Uterus (tissue), 4 donors: ENCODE measurements at places on chromosomes 3 and 15. TPM values are rescaled to one million over a fixed set of nuclear protein-coding genes. Genes with fewer than 3 reads are reported as not detected.
A peak's percentile ranks its signal among the peaks of the same experiment; 100 is the strongest.

- no peaks in the 10 kb centered on the region for H3K36me3 ChIP-seq
- no peak overlapping the region for H3K27ac ChIP-seq
- H3K27me3 ChIP-seq: no peaks in the 10 kb centered on the region
- DNase-seq: no peak
- peaks cover 6% of the 10 kb centered on the region for H3K4me1 ChIP-seq
- H3K4me3 ChIP-seq: no peak overlapping the region
Observed at GRCh38 chr15:67033571-67034044, 31.8 kb upstream of the SMAD3 start.

DNA sequence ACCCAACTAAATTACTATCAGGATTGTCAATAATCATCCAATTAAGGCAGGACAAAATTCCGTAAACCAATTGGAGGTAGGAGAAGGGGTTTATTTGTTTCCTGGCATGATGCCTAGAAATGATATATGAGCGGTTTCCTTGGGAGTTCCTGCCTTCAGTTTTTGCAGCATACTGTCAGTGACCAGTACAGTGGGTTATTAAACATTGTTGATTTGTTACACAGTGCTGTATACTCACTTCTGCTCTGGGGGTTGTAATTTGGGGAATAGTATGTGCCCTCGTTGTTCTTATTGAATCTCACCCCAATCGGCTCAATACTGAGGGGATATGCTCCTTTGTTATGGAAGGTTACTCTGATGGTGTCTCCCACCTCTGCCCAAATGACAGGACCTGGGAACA, 22.2 kb downstream of the CP start:
- H3K27me3 ChIP-seq: no peaks in the 10 kb centered on the region
- H3K4me3 ChIP-seq: no peak overlapping the region
- H3K27ac ChIP-seq: no peak overlapping the region
- H3K4me1 ChIP-seq: no peaks in the 10 kb centered on the region

GRCh38 chr15:53110999-53111398, 320.9 kb upstream of the ONECUT1 start:
- H3K27ac ChIP-seq: no peak overlapping the region
- no peaks in the 10 kb centered on the region for H3K36me3 ChIP-seq
- no peaks in the 10 kb centered on the region for H3K27me3 ChIP-seq
- H3K4me3 ChIP-seq: no peak overlapping the region
- no peaks in the 10 kb centered on the region for H3K4me1 ChIP-seq

DNA sequence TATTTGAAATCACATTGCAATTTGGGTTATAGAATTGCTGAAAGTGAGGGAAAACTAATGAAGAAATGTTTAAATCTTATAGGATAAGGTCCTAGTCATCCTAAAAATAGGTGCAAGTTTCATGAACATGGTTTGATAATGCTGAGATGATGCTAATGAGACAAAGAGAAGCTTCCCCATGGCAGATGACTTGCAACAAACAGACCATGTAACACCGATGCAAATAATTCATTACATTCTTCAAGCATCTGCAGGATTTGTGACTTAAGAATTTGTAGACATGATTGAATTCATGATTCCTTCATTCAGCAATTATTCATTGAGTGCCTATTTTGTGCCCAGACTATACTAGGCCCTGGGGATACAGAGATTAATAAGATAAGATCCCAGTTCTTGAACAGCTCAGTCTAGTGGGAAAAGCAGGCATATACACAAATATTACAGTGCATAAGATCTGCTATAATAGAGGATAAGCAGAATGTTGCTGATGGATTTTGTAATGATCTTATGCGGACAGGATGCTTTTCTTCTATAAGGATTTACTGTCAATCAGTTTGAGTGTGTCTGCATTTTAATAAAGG, 367.9 kb upstream of the GBE1 start:
- H3K27me3 ChIP-seq: no peaks in the 10 kb centered on the region
- no peaks in the 10 kb centered on the region for H3K36me3 ChIP-seq
- H3K4me1 ChIP-seq: no peaks in the 10 kb centered on the region
- no peak for DNase-seq
- peak overlapping the region; percentile 59 for H3K27ac ChIP-seq
- H3K4me3 ChIP-seq: no peak overlapping the region

DNA sequence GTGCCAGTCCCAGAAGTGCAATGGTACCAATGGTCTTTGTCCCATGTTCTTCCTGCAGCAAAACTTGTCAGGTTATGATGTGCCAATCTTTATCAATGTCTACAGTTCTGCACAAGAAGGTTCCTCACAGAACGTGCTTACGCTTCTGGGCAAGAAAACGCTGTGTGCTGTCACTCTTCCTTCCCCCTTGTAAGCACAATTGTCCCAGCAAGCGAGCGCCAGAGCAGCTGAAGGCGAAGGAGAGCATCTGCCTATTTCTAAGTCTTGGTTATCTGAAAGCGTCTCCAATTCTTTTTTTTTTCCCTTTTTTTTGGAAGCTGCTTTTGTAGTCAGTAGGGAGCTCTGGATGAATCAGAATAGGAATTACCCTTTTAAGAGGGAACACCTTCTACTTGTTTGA, 514.4 kb downstream of the FGF12 start:
- H3K36me3 ChIP-seq: no peaks in the 10 kb centered on the region
- H3K27me3 ChIP-seq: no peaks in the 10 kb centered on the region
- H3K4me1 ChIP-seq: no peaks in the 10 kb centered on the region
- DNase-seq: no peak
- no peak overlapping the region for H3K27ac ChIP-seq

Gene DZIP1L
- 58.5 TPM for total RNA-seq

- H3K4me1 ChIP-seq: no peaks in the 10 kb centered on the region
- H3K36me3 ChIP-seq: no peaks in the 10 kb centered on the region
- no peaks in the 10 kb centered on the region for H3K27me3 ChIP-seq
- no peak overlapping the region for H3K27ac ChIP-seq
- no peak overlapping the region for H3K4me3 ChIP-seq
- DNase-seq: no peak
Observed at GRCh38 chr3:197218210-197218609, 80.2 kb downstream of the DLG1 start.

Gene ECE2
- total RNA-seq: not detected

- no peaks in the 10 kb centered on the region for H3K36me3 ChIP-seq
- no peak overlapping the region for H3K4me3 ChIP-seq
- no peak overlapping the region for H3K27ac ChIP-seq
- DNase-seq: no peak
Observed at GRCh38 chr15:91915576-91915975, 62.1 kb downstream of the SLCO3A1 start.

- H3K27ac ChIP-seq: no peak overlapping the region
- H3K4me1 ChIP-seq: no peaks in the 10 kb centered on the region
- H3K36me3 ChIP-seq: no peaks in the 10 kb centered on the region
- no peak for DNase-seq
- H3K4me3 ChIP-seq: no peak overlapping the region
Observed at GRCh38 chr15:52337198-52337853, 41.7 kb upstream of the MYO5C start.

DNA sequence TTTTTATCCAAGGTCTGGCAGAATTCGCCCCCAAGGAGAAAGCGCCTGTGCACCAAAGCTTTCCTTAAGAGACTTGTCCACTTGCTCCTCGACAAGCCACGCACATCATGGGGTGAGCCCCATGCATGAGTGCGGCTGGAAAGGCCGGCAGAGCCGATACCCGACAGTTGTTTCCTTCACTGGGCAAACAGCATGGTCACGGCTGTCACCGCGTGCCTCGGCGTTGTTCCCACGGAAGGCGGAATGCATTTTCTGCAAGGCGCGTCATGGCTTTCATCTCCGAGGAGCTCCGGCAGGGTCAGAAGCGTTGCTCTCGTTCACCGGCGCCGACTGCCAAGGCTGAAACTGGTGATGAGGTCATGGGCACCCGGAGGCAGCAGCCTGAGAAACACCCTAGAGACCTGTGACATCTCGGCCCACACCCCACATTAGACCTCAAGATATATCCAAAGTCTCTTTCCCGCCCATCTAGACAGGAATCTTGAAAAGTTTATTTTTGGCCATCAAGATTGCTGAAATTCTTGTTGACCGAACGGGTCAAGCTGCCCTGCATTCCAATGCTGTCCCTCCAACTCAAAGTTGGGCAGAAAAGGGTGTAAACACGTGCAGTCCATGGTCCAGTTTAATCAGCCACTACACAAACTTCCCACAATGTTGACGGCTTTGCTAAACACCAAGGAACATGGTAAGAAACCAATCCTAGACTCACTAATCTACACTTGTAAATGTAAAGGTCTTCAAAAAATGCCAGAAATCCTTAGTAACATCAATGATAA, 604 bp upstream of the TJP1 start:
- H3K36me3 ChIP-seq: no peaks in the 10 kb centered on the region
- no peaks in the 10 kb centered on the region for H3K4me1 ChIP-seq
- H3K27me3 ChIP-seq: no peaks in the 10 kb centered on the region
- peak; percentile 69 for DNase-seq
- H3K4me3 ChIP-seq: peak overlapping the region; percentile 62

Gene CYP11A1
- total RNA-seq: 1.1 TPM

- H3K36me3 ChIP-seq: no peaks in the 10 kb centered on the region
- no peak for DNase-seq
- no peak overlapping the region for H3K27ac ChIP-seq
Observed at GRCh38 chr3:156792945-156793344, 33.2 kb upstream of the LEKR1 start.

- no peaks in the 10 kb centered on the region for H3K36me3 ChIP-seq
- H3K4me1 ChIP-seq: no peaks in the 10 kb centered on the region
- no peaks in the 10 kb centered on the region for H3K27me3 ChIP-seq
Observed at GRCh38 chr3:5226783-5227182, 39.3 kb downstream of the EDEM1 start.

DNA sequence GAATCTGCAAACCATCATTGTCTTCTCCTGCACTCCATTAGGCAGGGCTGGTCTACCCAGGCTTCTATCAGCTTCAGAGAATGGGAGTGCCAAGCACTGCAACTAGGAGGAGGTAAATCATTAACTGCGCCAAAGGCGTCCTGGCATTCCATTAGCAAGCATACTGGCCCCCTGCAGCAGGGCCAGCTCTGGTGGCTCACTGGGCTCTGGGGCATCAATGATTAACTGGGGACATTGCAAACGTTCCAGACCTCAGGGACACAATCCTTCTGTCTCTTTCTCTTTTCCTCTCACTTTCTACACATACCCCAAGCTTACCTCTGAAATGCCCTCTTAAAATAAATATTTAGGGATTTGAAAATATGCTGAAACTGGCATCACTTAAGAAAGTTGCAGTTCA, 129.0 kb downstream of the MYLK start:
- H3K36me3 ChIP-seq: no peaks in the 10 kb centered on the region
- H3K4me3 ChIP-seq: no peak overlapping the region
- no peak overlapping the region for H3K27ac ChIP-seq
- no peaks in the 10 kb centered on the region for H3K4me1 ChIP-seq
- DNase-seq: no peak

DNA sequence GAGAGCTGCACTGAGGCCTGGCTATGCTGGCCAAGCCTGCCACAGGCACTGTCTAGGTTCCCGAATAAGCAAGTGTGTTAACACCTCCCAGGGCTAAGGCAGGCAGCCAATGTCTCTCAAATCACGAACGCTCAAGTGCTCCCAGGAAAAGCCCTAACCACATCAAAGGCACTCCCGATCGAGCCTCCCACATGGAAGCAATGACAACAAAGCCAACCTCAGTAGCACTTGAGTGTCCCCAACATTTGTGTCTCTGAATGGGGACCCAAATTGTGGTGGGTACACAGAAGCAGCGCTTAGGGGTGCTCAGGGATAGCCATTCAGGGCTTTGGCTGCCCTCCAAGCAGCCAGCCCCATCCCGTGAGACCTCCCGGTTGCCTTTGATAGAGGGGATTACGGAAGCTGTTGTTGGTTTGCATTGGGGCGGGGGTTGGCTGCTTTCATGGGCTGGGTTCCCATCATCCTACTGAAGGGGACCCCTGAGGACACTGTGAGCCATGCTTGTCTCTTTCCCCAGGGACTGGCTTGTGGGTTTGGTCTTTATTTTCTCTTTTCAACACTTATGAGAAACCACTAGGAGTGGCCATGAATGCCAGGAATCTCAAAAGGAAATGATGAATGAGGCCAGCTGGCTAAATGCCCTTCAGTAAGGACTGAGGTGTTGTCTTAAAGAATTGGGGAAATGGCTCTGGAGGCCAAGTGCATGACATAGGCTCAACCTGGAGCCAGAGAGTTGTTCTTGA, 234.1 kb upstream of the FEZF2 start:
- DNase-seq: no peak
- no peaks in the 10 kb centered on the region for H3K27me3 ChIP-seq
- H3K4me3 ChIP-seq: no peak overlapping the region

- H3K27ac ChIP-seq: no peak overlapping the region
- H3K36me3 ChIP-seq: no peaks in the 10 kb centered on the region
- no peaks in the 10 kb centered on the region for H3K4me1 ChIP-seq
- no peak overlapping the region for H3K4me3 ChIP-seq
Observed at GRCh38 chr3:81841540-81841939, 80.1 kb upstream of the GBE1 start.

DNA sequence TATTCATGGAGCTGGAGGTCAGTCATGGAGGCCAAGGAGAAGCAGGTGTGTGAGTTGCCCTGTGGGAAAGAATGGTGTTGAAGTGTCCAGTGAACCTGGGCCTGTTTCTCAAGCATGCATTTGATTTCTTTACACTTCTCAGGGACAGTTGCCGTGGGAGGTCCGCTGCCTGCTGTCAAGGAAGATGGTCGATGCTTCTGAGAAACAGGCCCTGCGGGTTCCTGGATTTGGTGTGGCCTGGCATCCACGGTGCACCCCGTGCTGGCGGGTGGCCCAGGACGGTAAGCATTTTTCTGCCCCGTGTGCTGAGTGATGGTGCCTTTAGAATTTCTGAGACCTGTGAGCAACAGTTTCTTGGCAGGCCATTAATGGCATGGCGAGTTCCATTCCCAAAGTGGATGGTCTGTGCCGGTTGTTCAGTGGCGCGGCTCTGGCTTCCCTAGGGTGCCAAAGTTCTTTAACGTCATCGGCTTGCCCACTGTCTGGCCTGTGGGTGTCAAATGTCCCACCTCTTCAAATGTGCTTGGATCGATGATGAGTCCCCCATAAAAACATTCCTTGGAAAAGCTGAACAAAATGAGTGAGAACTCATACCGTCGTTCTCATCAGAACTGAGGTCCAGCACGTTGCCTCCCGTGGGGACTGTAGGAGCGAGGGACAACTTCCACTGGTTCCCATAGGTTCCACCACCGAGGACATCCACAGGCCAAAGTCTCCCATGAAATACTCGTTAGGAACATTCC, 107.2 kb downstream of the SNRPN start:
- no peak overlapping the region for H3K4me3 ChIP-seq
- peak; percentile 2 for DNase-seq
- no peaks in the 10 kb centered on the region for H3K36me3 ChIP-seq
- H3K27ac ChIP-seq: no peak overlapping the region
- H3K4me1 ChIP-seq: no peaks in the 10 kb centered on the region

- no peak overlapping the region for H3K27ac ChIP-seq
- no peak for DNase-seq
- no peaks in the 10 kb centered on the region for H3K36me3 ChIP-seq
- H3K27me3 ChIP-seq: no peaks in the 10 kb centered on the region
- no peaks in the 10 kb centered on the region for H3K4me1 ChIP-seq
Observed at GRCh38 chr3:128196647-128197046, 43.4 kb downstream of the EEFSEC start.

DNA sequence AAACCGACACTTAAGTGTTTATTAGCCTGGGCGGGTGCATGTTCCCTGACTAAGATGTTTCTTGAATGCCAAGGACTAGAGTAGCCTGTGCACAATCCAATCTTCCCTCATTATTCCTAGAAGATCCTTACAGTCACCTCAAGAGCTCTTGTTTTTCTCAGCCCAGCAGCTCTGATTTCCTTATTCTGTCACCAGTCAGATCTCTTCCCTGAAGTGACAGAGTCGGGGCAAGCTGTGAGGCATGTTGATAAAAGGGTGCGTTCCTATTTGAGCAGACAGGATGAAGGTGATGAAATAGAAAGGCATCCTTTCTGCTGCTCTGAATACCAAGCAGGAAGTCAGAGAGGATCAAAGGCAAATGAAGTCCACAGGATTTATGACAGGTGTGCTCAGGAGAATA, 125.6 kb upstream of the MCTP2 start:
- no peaks in the 10 kb centered on the region for H3K36me3 ChIP-seq
- no peaks in the 10 kb centered on the region for H3K4me1 ChIP-seq
- H3K27ac ChIP-seq: no peak overlapping the region
- H3K27me3 ChIP-seq: no peaks in the 10 kb centered on the region
- no peak for DNase-seq
- no peak overlapping the region for H3K4me3 ChIP-seq
